ENCODE measurements at places on chromosomes 5 and 9. TPM values are rescaled to one million over a fixed set of nuclear protein-coding genes. Genes with fewer than 3 reads are reported as not detected.

DNA sequence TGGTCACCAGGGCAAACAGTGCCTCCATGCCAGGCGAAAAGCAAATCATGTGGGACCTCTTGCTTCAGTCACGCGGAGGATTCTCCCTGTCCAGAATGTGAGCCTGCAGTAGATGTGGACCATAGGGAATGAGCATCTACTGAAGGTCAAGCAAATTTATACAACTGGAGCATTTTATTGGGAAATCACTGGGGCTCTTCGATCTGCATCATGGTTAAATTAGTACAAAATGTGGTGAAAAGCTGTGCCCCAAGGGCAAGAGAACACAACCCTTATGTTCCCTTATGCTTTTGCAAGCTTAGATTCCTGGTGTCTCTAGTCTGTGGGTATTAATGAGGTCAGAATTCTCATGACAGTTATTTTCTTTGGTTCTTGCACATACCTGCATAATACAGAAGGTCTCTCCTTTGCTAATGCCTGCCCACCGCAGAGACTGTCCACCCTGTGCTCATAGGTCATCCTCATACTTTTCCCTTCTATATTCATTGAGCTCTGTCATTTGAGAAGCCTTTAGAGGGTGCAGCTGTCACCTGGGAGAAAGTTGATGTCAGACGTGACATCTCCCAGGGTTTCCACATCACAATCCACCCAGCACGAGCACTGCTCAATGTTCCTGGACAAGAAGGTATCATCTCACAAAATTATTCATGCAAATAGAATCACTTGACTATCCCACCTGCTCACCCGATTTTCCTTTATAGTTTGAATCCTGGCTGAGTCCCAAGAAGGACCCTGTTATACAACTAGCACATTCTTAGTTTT is 111.7 kb downstream of the NXNL2 start:
- no peaks in the 10 kb centered on the region for H3K27me3 ChIP-seq
- H3K36me3 ChIP-seq: no peaks in the 10 kb centered on the region
- no peak overlapping the region for H3K4me3 ChIP-seq
- H3K27ac ChIP-seq: no peak overlapping the region

- DNase-seq: no peak
- H3K27ac ChIP-seq: no peak overlapping the region
- no peaks in the 10 kb centered on the region for H3K36me3 ChIP-seq
- H3K4me3 ChIP-seq: no peak overlapping the region
- peaks cover 37% of the 10 kb centered on the region for H3K27me3 ChIP-seq
Observed at GRCh38 chr9:38331141-38331540, 61.4 kb upstream of the ALDH1B1 start.

- no peaks in the 10 kb centered on the region for H3K36me3 ChIP-seq
- no peak overlapping the region for H3K4me3 ChIP-seq
- DNase-seq: no peak
- H3K4me1 ChIP-seq: no peaks in the 10 kb centered on the region
- no peak overlapping the region for H3K27ac ChIP-seq
Observed at GRCh38 chr9:91578911-91579310, 155.3 kb upstream of the NFIL3 start.

DNA sequence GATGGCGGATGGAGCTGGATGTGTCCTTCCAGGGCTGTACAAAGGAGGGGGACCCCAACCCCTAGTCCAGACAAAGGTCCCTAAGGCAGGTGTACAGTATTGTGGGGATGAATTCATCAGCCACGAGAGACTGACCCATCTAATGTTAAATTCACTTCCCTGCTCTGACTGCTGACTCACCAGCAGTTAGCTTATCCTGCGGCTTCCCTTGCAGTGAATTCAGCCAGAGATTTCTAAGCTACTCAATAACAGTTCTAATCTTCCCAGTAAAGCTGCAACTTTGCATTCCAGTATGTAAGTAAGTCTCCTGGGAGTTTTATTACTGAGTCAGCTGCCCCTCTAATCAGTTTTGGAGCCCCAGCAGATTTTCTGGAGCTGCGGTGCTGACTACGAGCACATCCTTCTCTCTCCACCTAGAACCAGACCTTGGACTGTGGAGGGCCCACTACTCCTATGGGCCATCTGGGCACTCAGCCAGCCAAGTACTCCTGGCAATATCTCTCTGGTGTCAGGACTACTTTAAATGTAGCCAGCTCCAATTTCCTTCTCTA is 16.1 kb downstream of the B4GALT1 start:
- no peaks in the 10 kb centered on the region for H3K27me3 ChIP-seq
- H3K27ac ChIP-seq: peak overlapping the region; percentile 53
- peak; percentile 86 for DNase-seq
- peaks cover 33% of the 10 kb centered on the region for H3K4me1 ChIP-seq

The HBEGF gene
- 35.3 TPM for total RNA-seq

DNA sequence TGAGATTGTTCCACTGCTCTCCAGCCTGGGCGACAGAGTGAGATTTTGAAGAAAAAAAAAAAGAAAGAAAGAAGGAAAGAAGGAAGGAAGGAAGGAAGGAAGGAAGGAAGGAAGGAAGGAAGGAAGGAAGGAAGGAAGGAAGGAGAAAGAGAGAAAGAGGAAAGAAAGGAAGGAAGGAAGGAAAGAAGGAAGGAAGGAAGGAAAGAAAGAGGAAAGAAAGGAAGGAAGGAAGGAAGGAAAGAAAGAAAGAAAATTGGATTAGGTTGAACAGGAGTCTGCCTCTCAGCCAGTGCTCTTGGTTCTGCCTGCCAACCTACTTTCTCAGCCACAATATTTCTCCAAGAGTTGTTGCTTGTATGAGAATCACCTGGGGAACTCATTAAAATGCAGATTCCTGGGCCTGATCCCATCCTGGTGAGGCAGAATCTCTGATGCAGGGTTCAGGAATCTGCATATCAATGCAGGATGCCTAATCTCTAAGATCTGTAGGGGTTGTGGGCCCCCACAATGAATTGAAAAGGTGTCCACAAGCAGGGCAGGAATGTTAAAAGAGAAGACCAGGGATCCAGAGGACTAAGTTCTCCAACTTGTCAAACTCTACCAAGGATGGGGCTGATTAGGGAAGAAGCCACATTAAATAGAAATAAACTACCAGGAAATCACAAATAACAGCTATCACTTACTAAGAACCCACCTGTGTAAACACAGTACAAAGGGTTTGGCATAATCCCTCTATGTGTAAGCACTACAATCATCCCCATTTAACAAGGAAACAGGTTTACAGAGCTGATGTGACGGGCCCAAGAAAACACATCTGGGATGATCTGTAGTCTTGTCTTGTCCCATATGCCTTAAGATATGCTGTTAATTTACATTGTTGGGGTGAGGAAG is 23.4 kb upstream of the GALNT10 start:
- H3K36me3 ChIP-seq: no peaks in the 10 kb centered on the region
- no peaks in the 10 kb centered on the region for H3K4me1 ChIP-seq
- DNase-seq: no peak

The LRRC19 gene
- not detected for total RNA-seq

DNA sequence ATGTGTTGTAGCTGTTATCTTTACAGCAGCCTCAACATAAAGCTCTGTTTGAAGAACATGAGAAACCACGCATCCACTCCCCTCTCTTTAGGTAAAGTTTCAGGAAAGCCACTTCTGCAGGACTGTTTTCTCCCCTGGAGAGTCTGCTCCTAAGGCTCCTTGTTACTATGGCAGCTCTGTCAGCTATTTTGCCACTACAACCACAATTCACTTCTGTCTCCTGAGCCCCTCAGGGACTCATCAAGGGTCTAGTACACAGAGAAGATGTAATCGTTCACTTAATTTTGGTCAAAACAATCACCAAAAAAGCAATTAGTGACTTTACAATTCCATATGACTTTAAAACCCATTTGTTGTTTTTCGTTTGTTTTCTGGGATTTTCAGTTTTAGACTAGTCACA is 157.7 kb downstream of the FBN2 start:
- H3K4me3 ChIP-seq: no peak overlapping the region
- DNase-seq: no peak
- H3K36me3 ChIP-seq: no peaks in the 10 kb centered on the region
- H3K27me3 ChIP-seq: no peaks in the 10 kb centered on the region
- no peak overlapping the region for H3K27ac ChIP-seq

The FBP2 gene
- not detected for total RNA-seq

DNA sequence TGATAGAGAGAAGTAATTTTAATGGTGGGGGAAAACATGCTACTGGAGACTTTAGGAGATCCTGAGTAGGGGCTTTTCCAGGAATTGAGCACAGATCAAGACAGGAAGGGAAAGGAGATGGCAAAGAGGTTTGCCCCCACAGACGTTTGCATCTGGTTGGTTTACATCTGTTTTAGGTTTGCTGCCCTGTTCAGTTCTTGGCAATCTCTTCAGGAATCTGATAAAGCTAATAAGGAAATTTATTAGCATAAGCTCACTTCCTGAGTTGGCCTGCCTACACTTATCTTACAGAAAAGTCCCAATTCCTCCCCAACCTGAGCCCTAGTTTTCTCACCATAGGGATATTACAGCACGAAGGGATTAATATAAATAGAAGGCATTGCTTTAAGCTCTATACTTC is 3.4 kb upstream of the CFAP95 start:
- H3K27ac ChIP-seq: no peak overlapping the region
- H3K27me3 ChIP-seq: peaks cover 89% of the 10 kb centered on the region
- H3K36me3 ChIP-seq: no peaks in the 10 kb centered on the region
- DNase-seq: peak; percentile 18
- peaks cover 9% of the 10 kb centered on the region for H3K4me1 ChIP-seq

The BTNL8 gene
- not detected for total RNA-seq

DNA sequence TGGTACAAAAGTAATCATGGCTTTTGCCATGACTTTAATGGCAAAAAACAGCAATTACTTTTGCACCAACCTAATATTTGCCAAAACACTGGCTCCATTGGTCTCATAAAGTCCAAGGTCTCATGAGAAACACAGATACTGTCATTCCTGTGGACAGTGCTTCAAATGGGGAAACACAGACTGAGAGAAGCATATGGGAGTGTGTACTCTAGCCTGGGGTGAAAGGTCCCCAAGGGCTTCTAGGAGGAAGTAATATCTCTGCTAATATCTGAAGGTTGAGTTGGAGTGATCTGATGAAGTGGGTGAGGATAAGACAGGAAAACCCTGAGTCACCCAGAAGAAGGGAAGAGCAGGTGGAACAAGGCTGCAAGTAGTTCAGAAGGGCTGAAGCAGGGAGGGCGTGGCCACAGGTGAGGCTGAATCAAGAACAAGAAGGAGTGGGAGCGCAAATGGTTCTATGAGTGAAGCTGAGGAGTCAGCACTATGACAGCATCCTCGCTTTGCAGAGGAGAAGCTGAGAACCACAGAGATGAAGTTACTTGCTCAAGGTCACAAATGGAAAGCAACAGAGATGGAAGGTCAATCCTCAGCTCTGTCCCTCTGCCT is 164.1 kb downstream of the ASTN2 start:
- no peaks in the 10 kb centered on the region for H3K27me3 ChIP-seq
- H3K36me3 ChIP-seq: no peaks in the 10 kb centered on the region
- H3K4me1 ChIP-seq: no peaks in the 10 kb centered on the region

DNA sequence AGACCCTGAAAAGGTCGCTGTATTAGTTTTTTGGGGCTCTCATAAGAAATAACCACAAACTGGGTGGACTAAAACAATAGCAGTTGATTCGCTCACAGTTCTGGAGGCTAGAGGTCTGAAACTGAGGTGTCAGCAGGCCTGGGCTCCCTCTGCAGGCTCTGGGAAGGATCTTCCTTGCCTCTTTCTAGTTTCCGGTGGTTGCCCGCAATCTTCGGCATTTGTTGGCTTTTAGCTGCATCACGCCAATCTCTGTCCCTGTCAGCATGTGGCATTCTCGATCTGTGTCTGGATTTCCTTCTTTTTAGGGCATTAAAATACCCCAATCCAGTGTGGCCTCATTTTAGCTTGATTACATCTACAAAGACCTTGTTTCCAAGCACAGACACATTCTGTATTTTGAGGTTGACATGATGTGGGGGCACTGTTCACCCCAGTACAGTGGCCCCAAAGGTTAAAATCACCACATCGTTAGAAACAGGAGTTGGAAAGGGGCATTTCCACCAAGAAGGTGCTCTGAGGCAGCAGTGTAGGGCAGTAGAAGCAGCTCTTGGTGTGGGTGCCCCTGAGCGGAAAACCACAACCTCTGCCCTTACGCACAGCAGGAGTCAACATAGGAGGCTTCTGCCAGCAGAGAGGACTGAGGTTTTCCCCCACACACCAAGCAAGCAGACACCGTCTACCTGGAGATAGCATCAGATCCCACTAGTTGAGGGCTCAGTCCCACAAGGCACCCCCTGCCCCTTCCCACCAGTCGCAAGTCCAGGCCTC is 13.5 kb downstream of the ZNF79 start:
- peaks cover 17% of the 10 kb centered on the region for H3K36me3 ChIP-seq
- DNase-seq: no peak
- H3K4me3 ChIP-seq: no peak overlapping the region
- H3K27me3 ChIP-seq: no peaks in the 10 kb centered on the region
- no peak overlapping the region for H3K27ac ChIP-seq
- H3K4me1 ChIP-seq: no peaks in the 10 kb centered on the region
